ENCODE measurements at places on chromosomes 2 and 18.
A peak's percentile ranks its signal among the peaks of the same experiment; 100 is the strongest.

DNA sequence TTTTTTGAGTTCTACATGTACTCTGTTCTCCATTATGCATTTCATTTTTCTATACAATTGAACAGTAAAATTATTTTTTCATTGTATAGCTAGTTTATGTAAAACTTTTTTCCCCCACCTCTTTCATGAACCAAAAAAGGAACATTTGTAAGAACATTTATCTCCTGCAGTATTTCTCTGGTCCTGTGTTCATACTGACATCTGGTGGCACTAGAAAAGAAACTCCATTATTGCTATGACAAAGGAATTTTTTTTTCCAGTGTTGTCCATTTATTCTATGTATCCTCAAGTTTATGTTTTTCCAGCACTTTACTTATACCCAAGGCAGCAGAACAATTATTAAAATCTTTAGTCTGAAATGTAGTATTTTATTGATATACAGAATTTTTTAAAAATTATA is 27.4 kb upstream of the CHAC2 start:
- DNase-seq = peak; percentile 12

DNA sequence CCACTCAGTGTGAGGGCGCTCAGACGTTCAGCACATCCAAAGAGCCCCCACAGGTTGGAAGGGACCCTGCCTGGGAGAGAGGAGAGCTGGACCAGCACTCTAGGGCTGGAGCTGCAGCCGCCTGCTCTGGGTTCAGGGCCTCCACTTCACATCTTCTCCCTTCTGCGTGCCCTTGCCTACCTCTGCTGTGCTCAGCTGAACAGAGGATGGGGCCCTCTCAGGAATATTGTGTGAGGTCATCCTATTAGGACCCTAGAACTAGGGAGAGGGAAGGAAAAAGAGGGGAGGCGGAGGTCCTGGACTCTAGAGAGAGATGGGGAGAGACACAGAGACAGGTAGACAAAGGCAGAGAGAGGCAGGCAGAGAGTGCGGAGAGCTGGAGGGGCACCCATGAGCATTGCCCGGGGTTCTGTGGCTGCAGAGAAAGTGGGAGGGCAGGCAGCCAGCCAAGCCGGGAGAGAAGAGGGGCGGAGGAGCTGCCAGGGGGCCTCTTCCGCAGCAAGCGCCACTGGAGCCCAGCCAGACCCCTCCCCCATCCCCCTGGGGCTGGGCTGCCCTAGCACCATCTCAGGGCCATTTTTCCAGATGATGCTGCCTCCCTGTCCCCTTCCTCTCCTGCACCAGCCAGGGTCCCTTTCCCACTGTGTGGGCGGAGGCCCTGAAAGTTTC is 8.3 kb upstream of the TNS1 start:
- no peak for DNase-seq

GRCh38 chr2:128603411-128603924 is 284.8 kb upstream of the HS6ST1 start:
- no peak for DNase-seq

DNA sequence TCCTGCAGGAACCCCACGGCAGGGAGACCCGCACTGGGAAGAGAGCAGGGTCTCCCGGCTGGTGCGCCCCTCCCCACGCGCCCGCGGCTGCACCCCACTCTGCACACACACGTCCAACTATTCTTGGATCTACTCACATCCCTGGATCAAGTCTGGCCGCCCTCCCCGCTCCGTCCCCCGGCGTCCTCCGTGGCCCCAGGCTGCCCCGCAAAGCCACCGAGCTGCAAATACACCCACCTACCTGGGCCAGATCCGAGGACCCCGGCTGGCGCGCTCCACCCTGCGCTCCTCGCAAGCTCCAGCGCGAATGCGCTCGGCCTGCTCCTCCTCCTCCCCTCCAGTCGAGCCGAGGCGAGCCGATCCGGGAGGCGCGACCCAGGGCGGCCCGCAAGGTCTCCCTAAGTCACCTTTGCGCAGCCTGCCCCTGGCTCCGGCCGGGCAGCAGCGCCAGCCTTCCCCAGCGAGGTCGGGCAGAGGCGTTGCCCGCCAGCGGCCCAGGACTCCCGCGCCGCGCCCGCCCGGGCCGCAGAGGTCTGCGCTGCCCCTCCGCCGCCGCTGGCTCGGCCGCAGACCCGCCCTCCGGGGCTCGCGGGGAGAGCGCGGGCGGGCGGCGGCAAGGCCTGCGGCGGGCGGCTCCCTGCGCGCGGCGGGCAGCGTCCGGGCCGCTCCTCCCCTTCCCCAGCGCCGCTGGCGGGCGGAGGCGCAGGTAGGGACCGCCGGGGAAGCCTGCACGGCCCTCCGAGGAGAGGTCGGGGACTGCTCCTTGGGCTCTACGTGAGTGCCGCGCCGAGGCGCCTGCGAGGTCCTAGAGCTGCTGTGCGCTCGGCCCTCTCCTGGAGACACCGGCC is 126.0 kb downstream of the OSBPL1A start:
- peak; percentile 59 for DNase-seq

- DNase-seq = no peak
Measured at GRCh38 chr2:54586494-54586893, 130.4 kb downstream of the SPTBN1 start.

Measured in HuH-7.5 (cell line).